ENCODE measurements at places on chromosomes 1 and 21.

- no peak for DNase-seq
These were observed 18.1 kb downstream of the HDAC1 start for GRCh38 chr1:32309960-32310359.

DNA sequence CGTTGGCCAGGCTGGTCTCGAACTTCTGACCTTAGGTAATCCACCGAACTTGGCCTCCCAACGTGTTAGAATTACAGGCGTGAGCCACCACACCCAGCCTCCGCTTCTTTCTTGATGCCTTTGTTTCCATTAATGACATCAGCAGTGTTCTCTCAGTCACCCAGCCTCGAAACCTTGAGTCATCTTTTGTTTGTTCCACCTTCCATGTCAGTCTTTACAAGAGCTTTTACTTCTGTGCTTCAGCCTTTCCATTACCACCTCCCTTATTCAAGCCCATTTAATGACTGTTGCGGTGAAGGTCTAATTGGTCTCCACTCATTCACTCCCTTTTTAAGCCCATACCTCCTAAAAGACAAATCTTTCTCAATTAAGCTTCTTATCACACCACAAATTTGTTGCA lies 146.6 kb upstream of the ADGRL2 start:
- no peak for DNase-seq

DNA sequence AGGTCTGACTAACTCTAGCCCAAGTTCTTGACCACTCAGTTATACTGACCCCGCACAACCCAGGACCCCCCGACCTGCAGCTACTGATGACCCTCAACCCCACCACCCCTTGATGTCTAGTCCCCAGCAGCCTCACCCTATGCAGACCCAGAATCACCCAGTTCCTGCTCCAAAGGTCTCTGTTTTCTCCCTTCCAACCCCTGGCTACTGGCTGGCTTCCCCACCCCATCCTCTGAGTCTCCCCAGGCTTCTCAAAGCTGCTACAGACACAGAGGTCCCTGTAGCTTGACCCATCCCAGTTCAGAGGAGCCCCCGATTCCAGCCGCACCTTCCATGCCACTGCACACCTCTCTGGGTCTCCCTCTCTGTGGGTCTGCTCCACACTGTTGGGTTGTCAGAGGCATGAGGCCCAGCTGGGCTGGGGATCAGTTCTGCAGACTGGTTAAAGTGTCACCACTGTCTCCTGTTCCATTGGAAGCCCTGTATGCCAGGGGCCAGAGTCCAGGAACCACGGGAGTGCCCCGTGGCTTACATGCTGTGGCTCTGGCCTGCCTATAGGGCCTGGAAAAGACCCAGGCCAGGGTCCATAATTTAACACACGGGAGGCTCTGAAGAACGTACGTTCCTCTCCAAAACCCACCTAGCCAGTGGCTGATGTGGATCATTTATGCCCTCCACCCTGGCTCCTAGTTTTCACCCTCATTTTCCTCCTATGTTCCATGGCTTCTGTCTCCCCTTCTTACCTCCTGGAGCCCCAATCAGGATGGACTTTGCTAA lies 497 bp downstream of the PKLR start:
- DNase-seq: no peak

GRCh38 chr1:25924454-25924853 lies 18.2 kb upstream of the STMN1 start:
- DNase-seq: no peak

DNA sequence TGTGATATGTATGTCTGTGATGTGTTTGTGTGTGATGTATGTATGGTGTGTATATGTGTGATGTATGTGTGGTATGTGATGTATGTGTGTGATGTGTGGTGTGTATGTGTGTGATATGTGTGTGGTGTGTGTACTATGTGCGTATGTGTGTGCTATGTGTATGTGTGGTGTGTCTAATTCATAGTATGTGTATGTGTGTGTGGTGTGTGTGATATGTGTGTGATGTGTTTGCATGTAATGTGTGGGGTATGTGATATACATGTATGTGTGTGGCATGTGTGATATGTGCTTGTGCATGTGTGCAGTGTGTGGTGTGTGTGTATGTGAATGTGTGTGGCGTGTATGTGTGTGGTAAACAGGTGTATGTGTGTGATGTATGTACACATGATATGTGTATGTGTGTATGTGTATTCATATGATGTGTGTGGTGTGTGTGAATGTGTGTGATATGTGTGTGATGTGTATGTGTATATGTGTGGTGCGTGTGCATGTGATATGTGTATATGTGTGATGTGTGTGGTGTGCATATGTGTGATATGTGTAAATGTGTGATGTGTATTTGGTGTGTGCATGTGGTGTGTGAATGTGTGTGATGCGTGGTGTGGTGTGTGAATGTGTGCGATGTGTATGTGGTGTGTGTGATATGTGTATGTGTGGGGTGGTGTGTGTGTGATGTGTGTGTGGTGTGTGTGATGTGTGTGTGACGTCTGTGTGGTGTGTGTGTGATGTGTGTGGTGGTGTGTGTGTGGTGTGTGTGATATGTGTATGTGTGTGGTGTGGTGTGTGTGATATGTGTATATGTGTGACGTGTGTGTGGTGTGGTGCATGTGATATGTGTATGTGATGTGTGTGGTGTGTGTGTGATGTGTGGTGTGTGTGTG lies 8.0 kb upstream of the PCBP3 start:
- DNase-seq: no peak

DNA sequence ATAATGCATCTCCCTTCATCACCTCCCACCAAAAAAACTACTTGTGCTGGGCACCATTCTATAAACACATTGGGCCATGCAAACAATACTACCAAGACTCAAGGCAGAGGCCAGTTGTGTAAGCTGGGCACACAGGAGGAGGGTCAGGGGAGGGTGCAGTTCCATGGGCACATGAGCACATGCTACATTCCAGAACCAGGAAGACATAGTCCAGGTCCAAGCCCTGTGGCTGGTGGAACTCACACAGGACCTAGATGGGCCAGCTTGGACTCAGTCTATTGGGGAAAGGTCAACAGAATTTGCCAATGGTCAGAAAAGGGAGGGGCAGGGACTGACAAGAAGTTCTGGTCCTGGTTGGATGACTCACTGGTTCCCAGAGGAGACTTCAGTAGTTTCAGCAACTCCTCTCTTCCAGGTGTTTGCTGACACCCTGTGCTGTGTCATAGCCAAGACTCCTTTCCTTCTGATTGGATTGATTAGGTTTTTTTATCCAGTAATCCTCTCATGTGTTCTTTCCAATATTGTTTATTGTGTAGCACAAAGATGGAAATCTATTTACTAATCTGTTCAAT lies 249.7 kb downstream of the C1orf94 start:
- DNase-seq: no peak

- DNase-seq: no peak
These were observed 24.2 kb downstream of the NCF2 start for GRCh38 chr1:183566026-183566425.

- no peak for DNase-seq
These were observed 37.5 kb upstream of the ATP2B4 start for GRCh38 chr1:203589171-203589570.

Data from stimulated activated CD8-positive, alpha-beta memory T cell treated with anti-CD3 and anti-CD28 coated beads, Interleukin-7, amount 100 ng/mL, for 4 hours (primary cell).